ENCODE measurements at places on chromosomes 4 and X.

GRCh38 chr4:145097821-145098674 lies at the start of the genes ABCE1 and ANAPC10:
Gene ABCE1 (plus strand): TSS chr4:145098311. CDS start chr4:145104413, 6,102 bp downstream.
Gene ANAPC10 (minus strand): TSS chr4:145098196. CDS start chr4:145096099, 2,097 bp downstream.
- DNase-seq, result peak; percentile 95

DNA sequence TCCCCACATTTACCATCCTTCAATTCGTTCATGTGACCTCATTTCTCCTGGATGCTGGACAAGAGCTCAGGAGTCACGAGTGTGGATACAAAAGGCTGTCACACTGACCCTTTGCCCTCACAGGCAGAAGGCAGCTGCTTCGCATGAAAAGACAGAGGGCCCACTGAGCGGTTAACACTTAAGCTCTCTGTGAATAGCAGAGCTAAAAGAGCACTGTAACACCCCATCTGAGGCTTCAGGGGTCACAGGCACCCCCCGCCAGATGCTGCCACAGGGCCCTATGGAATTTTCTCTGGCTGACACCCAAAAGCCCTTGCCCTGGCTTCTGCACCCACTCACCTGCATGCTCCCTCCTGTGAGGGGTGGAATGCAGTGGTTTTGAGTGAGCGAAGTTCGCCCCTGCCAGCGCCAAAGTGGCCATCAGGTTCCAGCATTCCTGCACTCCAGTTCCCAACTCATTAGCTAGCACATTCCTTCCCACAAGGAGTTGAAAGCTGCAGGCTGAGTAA lies 360.9 kb downstream of the PPP3CA start:
- peak; percentile 54 for DNase-seq

- peak; percentile 52 for DNase-seq
Observed at GRCh38 chrX:1493877-1494510, 41.3 kb upstream of the ASMTL start.

- no peak for DNase-seq
Observed at GRCh38 chr4:41154814-41155177, 59.5 kb downstream of the APBB2 start.

- no peak for DNase-seq
Observed at GRCh38 chr4:857461-857860, 31.5 kb upstream of the CPLX1 start.

GRCh38 chrX:2823795-2824386 lies 4.8 kb upstream of the GYG2 start:
- DNase-seq, result no peak

GRCh38 chrX:70030301-70030767 lies 19.4 kb downstream of the AWAT2 start:
- peak; percentile 61 for DNase-seq

GRCh38 chr4:174189392-174190015 lies 94.0 kb downstream of the FBXO8 start:
- no peak for DNase-seq

DNA sequence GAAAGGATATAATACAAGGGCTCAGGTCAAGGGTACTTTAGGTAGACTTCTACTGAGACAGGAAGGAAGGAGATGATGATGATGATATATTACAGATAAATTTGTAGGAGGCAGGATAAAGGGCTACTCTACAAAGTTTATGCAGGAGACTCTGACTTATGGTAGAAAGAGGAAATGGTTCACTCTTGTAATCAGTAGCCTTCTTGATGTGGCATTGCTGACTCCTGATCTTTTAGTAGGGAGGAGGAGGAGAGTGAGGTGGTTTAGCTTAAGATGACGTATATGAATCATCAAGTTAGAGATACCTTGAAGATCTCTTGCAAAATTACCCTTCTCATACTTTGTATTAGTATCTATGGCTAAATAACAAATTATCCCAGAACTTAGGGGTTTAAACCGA lies 4.7 kb downstream of the BLTP1 start:
- DNase-seq, result no peak

DNA sequence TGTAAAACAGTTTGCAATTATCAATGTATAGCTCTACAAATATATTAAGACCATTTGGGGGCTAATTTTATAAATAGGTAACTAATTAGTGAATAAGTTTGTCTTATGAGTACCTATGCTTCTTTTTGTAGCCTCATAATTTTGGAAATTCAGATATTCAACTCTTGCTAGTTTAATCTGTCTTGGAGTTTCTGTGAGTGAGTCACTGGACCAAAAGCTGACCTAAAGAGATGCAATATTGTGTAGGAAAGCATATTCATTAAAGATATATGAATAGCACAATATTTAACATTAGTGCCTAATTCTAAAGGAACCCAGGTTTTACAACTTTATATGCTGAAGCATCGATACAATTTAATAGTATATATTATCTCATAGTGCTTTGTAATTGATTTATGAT lies 161.3 kb upstream of the PCDH18 start:
- DNase-seq, result no peak

DNA sequence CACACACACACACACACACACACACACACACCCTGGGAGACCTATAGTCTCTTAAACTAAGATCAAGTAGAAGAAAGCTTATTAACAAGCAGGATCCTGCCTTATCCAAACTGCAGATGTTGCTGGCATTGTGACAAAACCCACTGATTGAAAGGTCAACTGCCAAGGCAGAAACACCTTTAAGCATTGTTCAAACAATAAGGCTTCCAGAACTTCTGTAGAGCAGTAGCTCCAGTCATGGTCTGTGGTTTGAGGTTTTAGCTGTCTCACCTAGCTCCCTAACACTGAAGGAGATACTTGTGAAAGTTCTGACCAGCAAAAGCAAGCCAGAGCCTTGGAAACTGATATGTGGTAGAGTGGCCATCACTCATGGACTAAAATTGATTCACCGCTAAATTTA lies 59.8 kb downstream of the PTCHD1 start:
- DNase-seq, result no peak

GRCh38 chr4:155889031-155889793 lies 14.3 kb upstream of the TDO2 start:
- DNase-seq, result no peak

DNA sequence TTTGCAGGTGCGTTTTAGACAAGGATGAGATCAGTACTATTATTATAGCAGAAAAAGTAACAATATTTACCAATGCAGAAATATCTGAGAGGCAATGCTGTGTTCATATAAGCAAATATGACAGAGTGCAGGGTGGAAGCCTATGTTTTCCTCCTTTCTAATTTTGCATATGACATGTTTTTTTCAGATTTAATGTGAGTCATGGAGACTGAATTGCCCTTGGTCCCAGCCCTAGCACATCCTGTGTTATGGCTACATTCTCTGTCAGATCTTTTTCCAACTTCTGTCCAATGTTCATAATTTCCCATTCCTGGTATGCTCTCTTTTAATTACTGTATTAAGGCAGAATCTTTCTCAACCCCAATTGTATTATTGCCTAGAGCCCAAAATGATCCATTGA lies 165.6 kb downstream of the SLC7A11 start:
- no peak for DNase-seq

DNA sequence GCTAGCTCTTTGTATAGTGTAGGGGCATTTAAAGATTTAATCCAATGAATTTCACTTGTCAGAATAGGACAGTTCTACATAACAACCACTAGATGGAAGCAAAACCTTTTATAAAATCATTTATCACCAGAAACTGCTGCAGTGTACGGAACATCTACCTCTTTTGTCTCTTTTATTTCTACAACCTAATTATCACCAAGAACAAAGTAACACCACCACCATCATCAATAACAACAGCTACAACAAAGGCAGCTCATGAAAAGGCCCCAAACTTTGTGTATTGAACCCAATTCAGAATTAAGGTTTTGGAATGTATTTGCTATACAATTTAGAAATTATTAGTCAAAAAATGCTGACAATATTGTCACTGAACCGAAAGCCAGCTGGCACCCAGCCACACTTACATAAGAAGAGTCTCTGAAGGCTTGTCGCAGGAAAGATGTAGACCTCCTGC lies 260.9 kb upstream of the RPS6KA3 start:
- no peak for DNase-seq

GRCh38 chr4:120923207-120923522 lies 639 bp upstream of the PRDM5 start:
- DNase-seq, result no peak

DNA sequence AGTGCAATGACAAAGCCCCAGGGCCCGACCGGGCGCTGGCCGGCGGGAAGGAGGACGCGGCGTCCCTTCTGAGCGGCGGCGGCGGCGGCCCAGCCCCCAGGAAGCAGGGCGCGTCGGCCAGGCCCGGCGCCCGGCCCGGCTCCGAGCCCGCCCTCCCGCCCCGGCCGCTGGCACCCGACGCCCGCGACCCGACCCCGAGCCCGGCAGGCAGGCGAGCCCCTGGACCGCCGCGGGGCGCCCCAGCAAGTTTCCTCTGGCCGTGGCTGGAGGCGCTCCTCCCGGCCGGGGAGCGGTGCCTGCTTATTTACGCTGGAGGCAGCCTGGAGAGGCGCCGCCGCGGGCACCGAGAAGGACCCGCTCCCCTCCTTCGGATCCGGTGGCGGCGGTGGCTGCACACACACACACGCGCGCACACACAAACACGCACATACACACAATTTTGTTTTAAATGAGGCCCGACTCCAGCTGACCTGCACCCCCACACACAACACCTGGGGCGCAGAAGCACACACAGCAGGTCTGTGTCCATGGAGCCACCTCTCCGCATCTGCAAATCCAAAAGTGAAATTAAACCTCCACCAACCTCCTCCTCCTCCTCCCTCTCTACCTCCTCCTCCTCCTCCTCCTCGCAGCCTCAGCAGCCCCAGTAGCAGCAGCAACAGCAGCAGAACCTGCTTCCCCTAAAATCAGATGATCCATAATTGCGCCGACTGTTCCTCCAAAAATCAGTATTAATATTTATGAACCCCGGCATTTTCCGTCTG lies 669 bp downstream of the IRF2 start:
- DNase-seq, result peak; percentile 76

GRCh38 chr4:26325191-26325590 lies 4.4 kb downstream of the RBPJ start:
- DNase-seq, result no peak

- no peak for DNase-seq
Observed at GRCh38 chr4:20430259-20430941, 178.7 kb downstream of the SLIT2 start.

DNA sequence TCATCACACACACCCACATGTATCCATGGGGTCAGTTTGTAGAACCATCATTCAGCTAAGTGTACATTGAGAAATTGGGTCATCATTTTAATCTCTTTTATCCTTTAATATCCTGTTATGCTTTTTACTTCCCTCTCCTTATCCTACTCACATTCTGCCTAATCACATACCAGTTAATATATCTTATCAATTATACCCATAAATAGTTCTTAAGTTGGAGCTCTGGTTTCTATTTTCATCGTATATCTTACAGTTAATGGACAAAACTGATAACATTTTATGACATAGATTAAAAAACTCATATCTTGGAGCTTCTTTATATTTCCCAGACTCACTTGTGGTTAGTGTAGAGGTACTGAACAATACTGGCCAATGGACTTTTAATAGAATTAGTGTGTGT lies 729.5 kb upstream of the LCORL start:
- no peak for DNase-seq

GRCh38 chr4:38696697-38697096 lies 32.7 kb downstream of the KLF3 start:
- no peak for DNase-seq

GRCh38 chr4:176622251-176622948 lies 170.3 kb downstream of the VEGFC start:
- DNase-seq, result no peak

DNA sequence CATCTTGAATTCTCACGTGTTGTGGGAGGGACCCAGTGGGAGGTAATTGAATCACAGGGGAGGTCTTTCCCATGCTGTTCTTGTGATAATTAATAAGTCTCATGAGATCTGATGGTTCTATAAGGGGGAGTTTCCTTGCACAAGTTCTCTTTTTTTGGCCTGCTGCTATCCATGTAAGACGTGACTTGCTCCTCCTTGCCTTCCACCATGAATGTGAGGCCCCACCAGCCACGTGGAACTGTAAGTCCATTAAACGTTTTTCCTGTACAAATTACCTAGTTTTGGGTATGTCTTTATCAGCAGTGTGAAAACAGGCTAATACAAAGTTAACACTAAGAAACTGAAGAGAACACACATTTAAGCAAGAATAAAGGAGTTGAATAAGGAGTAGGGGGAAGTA lies 16.0 kb downstream of the TBCK start:
- no peak for DNase-seq

DNA sequence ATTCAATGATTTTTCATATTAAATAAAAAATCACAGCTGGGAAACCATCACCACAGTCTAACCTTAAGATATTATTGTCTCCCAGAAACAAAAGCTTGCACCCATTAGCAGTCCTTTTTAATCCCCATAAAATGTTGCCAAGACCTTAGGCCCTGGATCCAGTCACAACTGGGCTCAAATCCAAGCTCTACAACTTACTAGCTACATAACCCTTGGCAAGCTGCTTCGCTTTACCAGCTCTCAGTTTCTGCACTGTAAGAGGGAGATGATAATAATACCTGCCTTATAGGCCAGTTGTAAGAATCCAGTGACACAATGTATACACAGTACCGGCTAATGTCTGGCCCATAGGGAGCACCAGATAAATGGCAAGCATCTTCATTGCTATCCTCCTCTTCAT lies 400.9 kb upstream of the FGF13 start:
- no peak for DNase-seq

- DNase-seq, result no peak
Observed at GRCh38 chrX:115958687-115959359, 211.7 kb upstream of the AGTR2 start.

DNA sequence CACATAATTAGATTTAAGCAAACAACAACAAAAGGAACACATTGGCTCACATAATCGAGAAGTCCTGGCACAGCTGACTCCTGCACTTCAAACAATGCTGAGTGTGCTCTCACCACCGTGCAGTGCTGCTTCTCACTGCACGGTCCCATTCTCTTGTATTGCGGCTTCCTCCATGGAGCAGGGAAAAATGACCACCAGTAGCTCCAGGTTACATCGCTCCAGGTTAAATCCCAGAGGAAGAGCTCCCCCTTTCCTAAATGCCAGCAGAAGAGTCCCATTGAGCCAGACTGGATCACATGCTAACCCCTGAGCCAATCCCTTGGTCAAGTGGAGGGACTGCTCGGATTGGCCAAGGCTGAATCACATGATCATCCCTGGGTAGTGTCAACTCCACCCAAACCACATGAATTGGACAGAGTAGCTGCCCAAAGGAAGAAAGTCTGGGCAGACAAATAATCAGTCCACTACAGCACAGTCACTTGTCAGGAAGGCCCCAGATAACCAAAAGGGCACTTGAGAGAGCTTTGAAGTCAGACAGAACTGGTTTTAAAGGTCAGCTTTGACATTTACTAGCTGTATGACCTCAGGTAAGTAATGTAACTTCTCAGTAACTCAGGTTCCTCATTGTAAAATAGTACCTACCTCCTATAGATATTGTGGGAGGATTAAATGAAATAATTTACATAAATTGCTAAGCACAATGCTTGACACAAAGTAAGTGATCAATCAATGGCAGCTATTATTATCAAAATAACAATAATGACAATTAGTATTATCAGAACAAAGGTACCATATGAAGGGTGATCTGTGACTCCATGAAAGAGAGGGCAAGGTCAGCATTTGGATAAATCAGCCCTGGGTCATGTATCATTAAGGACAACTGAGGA lies 14.3 kb downstream of the TEC start:
- no peak for DNase-seq

DNA sequence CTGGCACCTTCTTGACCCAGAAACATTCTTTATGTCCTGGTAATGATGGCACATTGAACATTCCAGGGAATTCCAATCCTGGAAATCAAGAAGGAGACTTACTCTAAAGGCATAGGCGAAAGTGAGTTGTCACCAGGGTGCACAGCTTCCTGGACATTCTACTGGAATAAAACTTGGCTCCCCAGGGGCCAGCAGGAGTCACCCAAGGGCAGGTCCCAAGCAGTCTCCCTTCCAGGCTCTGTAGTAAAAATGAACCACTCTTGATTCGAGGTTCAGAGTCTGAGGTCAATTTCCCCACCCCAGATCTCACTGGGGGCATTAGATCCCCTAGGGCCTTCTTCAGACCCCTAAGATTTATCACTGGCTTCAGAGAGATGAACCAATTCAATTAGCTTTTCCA lies 338.7 kb upstream of the GATB start:
- DNase-seq, result no peak

Measured in ecto neural progenitor cell (in vitro differentiated cells).